Amniotic stem cell (primary cell): ENCODE measurements at places on chromosomes 2 and 18.

- DNase-seq, result no peak
Observed at GRCh38 chr2:144950899-144951560, 431.1 kb upstream of the ZEB2 start.

DNA sequence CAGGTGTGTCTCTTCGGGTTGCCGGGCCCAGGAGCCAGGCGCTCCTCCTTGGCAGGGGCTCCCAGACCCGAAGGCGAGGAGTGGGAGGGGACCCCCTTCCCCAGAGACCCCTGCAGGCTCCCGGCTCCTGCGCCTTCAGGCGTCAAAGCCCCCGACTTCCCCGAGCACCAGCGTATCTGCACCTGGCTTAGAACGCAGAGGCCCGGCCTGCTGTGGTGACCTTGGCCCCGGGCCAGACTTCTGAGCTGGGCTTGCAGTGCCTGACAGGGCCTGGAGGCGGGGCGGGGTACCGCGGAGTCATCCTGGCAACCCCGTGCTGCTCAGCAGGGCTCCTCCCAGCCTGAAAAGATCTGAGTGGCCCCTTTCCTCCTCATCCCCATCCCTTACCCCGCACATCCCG is 27.0 kb downstream of the SKA1 start:
- DNase-seq, result no peak

DNA sequence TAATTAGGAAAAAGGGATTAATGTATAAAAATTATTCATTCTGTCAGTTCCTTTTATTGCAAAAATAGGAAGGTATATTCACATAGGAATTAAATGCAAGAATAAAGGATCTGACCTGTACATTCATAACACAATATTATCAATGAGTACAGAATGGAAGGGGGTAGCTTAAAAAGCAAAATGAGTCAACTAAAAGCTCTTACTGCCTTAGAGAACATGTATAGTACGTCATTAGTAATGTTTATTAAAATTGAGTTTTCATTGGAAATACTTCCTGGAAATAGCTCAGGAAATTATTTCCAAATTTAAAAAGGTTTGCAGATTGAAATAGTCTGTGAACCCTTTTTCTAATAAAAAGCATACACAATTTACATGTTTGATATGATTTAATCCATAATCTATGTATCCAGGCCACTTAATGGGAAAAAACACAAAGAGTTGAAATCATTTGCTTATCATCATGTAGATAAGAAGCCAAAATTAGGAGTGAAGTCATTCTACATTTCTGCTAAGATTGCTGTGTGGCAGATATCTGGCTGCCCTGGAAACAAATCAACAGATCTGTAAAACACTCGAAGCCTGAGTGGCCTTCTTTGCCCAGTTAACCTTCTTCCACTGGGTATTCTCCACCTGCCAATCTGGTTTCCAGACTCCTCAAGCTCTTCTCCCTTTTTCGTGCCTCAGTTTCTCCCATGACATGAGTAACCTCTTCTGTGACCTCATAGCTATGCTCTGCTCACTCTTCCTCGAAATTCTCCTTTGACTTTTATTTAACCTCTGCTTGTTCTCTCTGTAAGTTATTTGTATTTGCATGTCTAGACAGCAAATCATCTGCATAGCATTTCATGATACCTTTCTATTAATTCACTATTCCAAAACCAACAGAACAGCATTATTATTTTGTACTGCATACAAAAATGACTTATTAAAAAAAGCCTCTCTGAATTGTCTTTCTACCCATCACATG is 181.2 kb upstream of the REV1 start:
- DNase-seq, result no peak

DNA sequence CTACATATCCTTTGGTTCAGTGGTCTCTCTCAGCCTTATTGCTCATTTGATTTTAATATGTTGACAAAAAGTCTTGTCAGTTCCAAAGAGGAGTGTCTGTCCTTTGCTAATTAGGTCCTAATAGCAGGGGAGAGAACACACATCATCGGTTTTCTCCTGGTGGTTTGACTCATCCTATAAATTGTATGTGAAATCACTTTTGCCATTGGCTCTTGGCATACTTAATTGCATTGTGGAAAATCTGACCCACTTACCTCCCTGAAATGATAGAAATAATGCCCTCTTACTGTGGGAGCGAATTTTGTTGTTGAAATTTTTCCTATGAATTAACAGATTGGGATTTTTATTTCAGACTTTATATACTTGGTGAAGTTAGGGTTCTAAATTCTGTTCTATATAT is 58.3 kb downstream of the MTCL1 start:
- no peak for DNase-seq

DNA sequence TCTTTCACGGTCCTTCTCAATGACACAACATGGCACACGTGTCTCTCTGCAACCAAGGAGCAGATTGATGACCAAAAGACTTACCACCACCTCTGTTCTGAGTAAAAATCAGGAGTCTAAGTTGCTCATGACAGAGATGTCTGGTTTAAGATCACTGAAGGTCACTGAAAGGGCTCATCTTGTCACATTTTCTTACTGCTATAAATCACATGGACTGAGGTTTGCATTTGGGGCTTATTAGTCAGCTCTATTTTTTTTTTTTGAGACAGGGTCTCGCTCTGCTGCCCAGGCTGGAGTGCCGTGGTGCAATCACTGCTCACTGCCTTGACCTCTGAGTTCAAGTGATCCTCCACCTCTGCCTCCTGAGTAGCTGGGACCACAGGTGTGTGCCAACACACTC is 19.4 kb downstream of the CFLAR start:
- no peak for DNase-seq

DNA sequence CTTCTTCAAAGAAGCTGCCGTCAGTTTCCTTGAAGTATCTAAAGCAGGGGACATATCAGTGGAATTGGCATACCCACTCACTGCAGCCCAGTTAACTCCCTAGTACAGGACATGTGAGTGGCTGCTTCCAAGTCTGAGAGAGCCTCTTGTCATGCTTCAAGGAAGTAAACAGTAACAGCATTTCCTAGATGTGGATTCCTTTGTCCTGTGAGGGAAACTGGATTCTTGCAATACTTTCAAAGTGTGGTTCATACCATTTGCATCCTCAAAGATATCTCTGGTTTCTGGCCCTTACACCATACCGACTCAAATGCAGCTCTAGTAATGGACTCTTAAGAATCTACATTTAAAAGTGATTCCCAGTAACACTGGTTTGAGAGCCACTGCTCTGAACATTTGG is 87.2 kb downstream of the ESCO1 start:
- no peak for DNase-seq

DNA sequence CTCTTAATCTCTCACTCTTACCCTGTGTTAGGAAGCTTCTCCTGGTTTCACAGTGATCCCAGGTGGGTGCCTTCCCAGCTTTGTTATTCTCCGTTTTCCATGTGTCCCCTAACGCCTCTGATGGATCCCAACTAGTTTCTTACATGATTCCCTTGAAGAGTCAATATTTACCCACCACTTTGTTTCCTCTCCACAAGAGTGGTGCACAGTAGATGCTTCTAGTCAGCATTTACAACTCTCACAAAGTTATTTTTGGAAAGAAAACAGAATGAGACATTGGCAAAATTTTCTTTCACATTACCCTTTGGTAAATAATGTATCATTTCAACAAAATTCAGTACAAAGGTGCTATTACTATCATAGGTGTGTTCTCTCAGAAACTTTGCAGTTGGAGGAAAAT is 1611.1 kb upstream of the ZEB2 start:
- DNase-seq, result no peak

GRCh38 chr2:42906557-42907411 is 114.4 kb upstream of the HAAO start:
- DNase-seq, result no peak

GRCh38 chr18:54607213-54608027 is 16.4 kb downstream of the DYNAP start:
- DNase-seq, result no peak

- DNase-seq, result no peak
Observed at GRCh38 chr2:158101384-158101926, at the start of gene UPP2. TSS of gene UPP2 (plus strand) at chr2:158101876. CDS start at chr2:158102064, 188 bp downstream.

GRCh38 chr2:108633409-108633808 is 85.9 kb upstream of the RANBP2 start:
- no peak for DNase-seq

- DNase-seq, result no peak
Observed at GRCh38 chr2:77862120-77862519, 339.9 kb upstream of the LRRTM4 start.

DNA sequence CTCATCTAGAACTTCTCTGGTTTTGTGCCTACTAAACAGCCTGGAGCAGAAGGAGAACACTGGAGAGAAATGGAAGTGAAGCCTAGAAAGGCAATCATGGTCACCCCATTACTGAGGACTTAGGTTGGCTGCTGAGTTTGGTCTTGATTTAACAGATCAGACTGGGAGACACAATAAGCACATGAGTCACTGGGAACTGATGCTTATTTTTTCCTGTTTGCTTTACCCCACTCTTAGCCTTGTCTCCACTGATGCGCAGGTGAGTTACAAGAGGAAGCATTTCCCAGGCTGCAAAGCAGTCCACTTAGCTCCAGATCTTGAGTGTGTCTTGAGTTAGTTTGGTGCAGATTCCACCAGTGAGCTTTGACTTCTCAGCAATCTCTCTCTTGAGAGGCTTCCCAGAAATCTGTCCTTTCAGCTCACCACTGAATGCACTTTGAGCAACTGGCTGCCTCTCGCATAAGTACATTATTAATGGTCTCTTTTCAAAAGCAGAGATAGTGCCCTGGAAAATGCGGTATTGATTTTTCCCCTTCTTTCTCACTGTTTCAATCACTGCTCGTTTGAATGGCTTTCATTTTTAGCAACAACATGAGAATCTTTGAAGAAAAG is 390.2 kb upstream of the SETBP1 start:
- DNase-seq, result no peak

- DNase-seq, result no peak
Observed at GRCh38 chr2:148660999-148661398, 16.4 kb downstream of the EPC2 start.

DNA sequence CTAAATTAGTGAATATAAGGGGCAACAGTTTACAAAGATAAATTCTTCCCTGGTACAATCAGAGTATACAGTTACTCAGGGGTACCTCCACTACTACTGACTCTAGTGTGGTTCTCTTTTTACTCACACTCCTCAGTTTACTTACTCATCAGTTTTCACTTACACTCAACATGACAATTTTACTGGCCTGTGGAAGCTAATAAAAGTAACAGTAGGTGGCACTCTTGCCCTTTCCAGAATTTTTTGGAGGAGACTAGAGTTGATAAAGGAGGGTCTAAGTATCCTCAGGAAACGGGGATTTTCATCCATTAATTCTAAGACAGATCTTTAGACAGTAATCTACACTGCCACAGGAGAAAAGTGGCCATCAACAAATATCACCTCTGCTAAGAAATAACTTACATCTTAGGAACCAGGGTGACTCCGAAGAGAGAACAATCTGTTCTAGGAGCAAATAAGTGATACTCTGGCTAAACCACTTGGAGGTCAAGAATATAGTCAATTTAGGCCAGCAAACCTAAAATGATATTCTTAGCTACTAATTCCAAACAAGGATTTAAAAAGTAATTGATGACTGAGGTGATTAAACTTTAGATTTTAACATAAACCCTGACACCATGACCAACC is 61.3 kb downstream of the ATL2 start:
- peak; percentile 41 for DNase-seq

GRCh38 chr2:86410581-86410980 is 30.6 kb upstream of the KDM3A start:
- no peak for DNase-seq

GRCh38 chr18:2961821-2962220 is 51.1 kb downstream of the LPIN2 start:
- no peak for DNase-seq

GRCh38 chr2:121132762-121133107 is 152.3 kb downstream of the TFCP2L1 start:
- DNase-seq, result no peak

DNA sequence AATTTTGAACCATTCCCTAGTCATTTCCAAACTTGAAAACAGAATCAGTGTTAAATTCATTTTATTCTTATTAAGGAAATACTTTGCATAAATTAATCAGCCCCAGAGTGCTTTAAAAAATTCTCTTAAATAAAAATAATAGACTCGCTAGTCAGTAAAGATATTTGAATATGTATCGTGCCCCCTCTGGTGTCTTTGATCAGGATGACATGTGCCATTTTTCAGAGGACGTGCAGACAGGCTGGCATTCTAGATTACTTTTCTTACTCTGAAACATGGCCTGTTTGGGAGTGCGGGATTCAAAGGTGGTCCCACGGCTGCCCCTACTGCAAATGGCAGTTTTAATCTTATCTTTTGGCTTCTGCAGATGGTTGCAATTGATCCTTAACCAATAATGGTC is 5.5 kb upstream of the MROH2A start:
- no peak for DNase-seq

DNA sequence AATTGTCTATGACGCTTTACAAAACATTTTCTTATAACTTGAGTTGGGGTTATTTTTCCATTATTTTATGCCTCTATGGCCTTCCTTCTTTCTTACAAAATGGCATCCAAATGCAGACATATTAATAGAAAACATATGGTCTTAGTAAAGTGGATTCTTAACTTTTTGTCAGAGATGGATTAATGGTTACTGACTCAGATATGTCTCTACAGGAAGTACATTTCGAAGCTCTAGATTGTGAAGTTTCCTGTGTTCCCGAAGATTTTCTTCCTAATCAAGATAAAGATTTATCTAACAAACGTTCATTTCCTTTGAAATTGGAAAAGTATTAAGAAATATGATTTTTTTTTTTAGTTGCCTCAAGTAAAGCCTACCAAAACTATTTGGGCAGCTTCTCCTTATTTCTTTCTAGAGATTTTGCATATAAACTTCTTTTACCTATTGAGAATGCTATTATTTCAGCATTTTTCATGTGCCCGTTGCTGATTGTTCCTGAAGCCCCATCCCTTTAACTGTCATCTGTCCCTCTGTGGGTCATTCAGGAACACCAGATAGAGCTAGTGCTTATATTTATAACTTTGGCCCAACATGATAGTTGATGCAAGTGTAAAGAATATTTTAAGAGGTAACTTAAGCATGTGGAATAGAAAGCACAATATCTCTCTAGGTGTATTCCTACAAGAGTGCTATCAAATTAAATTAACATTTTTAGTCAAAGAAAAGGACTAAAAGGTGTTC is 498.0 kb downstream of the CCDC85A start:
- DNase-seq, result no peak

- DNase-seq, result no peak
Observed at GRCh38 chr2:27712522-27712921, 48.8 kb downstream of the SLC4A1AP start.

- no peak for DNase-seq
Observed at GRCh38 chr2:235611756-235612155, 117.9 kb downstream of the AGAP1 start.

DNA sequence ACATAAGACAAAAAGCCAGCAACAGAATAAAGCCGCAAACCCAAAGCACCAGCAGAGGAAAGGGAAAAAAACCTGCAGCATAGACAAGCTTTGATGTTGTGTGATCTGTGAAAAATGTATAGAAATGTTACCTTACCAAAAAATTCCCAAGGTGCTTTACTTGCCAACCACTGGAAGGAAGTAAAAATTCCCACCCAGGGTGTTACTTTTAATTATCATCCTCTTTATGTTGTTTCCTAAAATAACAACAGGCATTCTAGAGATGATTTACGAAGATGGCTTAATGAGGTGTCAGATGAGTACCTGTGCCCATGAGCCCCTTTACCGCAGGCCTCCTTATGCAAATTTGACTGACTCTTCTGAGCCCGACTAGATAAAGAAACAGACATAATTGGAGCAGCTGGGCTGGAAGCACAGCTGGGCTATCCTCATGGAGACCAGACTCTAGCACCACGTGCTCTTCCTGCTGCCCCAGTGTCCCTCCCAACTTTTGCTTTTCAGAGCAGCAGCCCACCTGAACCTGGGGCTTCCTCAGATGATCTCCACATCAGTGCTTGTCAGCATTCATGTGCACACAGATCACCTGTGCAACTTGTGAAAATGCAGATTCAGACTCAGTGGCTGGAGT is 41.5 kb downstream of the SRSF7 start:
- DNase-seq, result no peak
